ENCODE measurements at places on chromosomes 6 and 20.

GRCh38 chr6:150288456-150288855 is 80.4 kb upstream of the IYD start:
- DNase-seq = no peak

DNA sequence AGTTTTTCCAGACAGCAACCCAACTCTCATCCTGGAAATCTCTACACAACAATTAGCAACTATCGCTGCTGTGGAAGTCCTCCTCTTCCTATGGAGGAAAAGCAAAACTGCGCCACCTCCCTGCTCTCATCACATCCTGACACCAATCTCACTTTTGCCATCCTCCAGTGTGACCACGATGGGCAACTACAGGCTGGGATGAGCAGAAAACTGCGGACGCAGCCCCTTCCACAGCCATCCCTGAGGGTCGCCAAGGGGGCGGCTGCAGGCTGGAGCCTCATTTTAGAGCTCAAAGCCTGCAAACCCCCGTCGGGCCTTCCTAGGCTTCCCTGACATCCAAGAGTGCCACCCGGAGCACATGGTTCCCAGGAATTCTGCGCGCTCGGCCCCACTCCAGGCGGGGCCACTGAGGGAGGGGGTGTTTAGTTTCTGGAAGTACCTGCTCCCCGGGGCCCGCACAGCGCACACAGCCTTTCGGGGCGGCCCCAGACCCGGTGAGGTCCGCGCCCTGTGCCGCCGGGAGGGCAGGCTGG is 1.2 kb downstream of the TCFL5 start:
- no peak for DNase-seq

DNA sequence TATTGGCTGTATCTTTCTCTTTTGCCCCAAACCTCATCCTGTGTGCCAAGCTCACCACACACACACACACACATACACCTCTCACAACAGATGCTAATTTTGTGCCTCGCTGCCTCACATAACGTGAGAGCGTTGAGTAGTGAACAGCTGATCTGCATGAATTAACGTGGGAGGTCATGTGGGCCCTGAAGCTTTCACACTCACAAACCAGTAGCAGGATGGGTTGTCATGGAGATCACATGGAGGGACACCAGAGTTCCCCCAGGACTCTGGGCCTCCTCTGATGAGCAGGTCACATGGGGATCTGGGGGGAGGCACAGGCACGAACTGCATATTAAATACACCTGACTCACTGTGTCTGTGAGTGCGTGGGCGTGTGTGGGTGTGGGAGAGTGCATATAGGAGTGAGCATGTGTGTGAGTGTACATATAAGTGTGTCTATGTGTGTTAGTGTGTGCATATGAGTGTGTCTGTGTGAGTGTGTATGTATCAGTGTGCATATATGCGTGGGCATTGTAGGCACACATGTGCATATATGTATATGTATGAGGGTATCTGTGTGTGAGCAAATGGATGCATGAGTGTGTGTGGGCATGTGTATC is 62.7 kb upstream of the SULF2 start:
- no peak for DNase-seq

GRCh38 chr6:154682633-154683125 is 50.5 kb upstream of the SCAF8 start:
- DNase-seq = no peak

GRCh38 chr6:82084324-82084920 is 163.1 kb downstream of the IBTK start:
- no peak for DNase-seq

DNA sequence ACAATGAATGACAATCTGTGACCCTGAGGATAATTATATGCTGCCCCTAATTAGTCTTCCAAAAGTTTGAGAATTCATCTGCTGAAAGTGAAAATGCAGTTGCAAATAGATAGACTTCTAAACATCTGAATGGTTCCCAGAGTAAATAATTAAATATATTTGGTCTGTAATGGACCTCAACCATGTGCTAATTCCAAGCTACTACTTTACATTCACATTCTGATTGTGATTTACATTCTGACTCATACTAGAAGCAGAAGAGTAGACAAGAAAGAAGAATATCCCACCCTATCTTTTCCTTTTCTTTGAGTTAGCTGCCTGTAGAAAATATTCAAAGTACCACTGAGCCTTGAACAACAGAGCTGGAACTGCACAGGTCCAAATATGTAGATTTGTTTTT is 80.8 kb downstream of the PTPRK start:
- no peak for DNase-seq

GRCh38 chr20:53826597-53827291 is 233.1 kb upstream of the ZNF217 start:
- DNase-seq = no peak

DNA sequence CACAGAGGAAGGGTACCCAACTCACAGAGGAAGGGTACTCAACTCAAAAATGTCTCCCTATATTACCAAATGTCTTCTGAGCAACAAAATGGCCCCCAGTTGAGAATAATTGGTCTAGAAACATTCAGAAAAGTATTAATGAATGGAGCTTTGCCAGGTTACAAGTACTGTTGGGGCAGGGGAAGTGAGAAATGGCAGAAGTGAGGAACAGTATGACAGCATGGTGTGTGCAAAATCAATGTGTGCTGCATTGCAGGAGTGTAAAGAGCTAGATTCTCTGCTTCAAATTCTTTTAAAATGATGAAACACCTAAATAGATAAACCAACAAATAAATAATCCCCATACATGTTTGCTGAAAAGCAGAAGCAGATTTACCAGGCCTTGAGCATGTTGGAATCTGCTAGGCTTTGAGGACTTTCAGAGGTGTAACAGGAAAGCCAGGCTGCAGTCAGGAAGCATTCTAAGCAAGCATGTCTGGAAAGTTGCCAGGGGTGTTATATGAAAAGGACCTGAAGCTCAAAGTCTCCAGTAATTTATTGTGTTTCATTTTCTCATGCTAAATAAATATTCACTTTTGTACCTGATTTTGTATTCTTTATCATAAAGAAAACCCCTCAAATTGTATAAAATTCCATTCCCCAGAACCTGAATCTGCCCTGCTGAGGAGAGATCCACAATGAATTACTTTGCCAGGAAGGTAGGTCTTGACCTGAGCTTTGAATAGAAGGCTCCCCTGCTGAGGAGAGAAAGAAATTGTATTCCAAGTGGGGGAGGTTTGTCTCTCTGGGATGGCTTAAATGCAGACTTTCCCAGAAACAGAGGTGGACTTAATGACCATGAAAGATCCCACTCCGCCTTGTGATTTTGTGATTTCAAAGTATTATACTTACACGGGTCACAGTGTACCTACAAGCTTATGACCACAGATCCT is 265.0 kb upstream of the MARCKS start:
- no peak for DNase-seq

DNA sequence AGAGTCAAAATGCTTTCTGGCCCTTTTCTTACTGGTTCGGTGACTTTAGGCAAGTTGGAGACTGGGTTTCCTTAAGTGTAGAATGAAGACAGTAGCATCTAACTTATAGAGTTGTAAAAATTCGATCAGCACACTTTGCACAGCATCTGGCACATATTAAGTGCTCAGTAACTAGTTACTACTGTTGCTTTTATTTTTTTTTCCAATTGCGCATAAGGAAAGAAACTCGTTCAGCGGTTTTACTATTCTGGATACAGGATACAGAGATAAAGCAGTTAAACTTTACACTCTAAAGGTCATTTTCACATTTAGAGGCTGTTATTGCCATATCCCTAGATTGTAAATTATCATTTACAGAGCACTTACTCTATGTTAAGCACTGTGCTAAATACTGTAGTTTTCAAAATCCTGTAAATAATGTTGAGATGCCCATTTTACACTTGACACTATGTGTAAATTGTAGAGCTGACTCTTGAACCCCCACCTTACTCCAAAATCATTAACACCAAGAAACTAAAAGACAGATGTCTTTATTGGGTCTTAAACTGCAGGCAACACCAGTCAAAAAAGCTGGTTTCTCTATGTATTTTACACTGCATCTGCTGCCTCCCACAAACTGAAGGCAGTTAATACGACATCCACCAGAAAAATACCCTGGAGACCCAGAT is 886 bp downstream of the ROMO1 start:
- no peak for DNase-seq

DNA sequence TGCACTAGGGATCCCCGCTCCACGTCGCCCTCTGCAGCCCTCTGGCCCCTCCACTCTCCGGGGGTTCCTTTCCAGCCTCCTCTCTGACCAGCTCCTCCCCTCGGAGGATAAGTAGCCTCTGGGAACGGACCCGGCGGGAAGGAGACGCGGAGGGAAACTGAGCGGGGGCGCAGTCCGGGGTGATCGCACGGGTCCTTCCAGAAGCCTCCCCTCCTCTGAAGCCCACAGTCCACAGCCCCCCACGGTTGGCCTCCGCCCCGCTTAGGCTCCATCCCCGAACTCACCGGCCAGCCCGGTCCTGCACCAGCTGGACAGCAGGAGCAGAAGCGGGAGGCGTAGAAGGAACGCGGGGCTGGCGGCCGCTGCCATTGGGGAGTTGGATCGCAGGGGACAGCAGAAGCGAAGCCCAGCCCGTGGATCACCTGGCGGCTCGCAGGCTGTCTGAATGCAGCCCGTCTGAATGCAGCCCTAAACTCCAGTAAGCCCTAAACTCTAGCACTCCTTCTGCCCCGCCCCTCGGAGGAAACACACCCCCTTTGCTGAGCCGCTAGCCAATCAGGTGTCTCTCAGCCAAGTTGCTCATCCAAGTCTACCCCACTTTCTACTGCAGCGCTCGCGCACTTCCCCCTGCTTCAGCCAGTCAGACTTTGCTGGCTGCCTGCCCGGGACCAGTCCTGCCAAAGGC is at the start of gene RAET1G:
Gene RAET1G, minus strand, starts transcription at position 480 of the 685 bp plus-strand sequence. Its CDS starts 111 bp downstream, at position 369.
- DNase-seq = peak; percentile 94

DNA sequence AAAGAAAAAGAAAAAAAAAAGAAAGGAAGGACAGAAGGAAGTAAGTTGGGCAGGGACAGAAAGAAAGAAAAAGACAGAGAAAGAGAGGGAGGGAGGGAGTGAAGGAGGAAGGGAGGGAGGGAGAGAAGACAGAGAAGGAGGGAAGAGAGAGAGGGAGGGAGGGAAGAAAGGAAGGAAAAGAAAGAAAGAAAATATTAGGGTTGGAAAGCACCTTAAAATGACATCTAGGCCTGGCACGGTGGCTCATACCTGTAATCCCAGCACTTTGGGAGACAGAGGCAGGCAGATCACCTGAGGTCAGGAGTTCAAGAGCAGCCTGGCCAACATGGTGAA is 33.2 kb downstream of the FASTKD5 start:
- no peak for DNase-seq

- no peak for DNase-seq
Observed at GRCh38 chr6:144497650-144498049, 212.5 kb downstream of the UTRN start.

- no peak for DNase-seq
Observed at GRCh38 chr6:13941902-13942301, 17.1 kb downstream of the RNF182 start.

DNA sequence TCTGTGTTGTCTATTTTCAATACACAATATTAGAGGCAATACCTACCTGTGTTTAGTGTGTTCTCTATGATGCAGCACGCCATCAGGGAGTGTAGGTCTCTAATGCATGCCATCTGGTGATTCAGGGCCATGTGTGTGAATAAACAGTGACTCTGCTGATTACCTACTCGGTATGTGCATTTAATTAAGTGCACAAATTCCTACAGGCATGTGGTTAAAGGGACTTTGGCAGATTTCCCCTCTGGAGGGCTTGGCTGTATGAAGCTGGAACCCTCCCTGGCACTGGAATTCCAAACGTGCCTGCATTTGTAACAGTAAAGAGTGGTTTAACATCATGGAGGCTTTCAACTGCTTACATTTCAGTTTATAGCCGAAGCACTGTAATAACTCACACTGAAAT is 401.5 kb upstream of the SASH1 start:
- DNase-seq = no peak

- no peak for DNase-seq
Observed at GRCh38 chr6:129860908-129861665, at the start of gene TMEM244. Gene TMEM244, minus strand, starts transcription at chr6:129861315. Its CDS starts 127 bp downstream, at chr6:129861188.

DNA sequence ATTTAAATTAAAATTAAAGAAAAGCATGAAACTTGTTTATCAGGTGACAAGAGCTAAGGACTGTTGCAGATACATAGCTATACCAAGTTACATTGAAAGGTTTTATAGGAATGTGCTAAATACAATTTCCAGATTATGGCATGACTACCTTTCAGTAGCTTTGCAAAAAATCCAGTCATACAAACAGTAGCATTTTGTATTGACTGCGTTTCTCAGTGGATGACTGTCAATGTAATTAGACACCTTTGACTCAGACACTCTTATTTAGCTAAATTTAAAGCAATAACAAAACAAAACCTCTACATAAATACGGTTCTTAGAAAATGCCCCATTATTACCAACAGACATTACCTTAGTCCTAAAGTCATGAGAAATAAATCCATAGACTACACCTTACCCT is 275.8 kb upstream of the RUNX2 start:
- DNase-seq = no peak

DNA sequence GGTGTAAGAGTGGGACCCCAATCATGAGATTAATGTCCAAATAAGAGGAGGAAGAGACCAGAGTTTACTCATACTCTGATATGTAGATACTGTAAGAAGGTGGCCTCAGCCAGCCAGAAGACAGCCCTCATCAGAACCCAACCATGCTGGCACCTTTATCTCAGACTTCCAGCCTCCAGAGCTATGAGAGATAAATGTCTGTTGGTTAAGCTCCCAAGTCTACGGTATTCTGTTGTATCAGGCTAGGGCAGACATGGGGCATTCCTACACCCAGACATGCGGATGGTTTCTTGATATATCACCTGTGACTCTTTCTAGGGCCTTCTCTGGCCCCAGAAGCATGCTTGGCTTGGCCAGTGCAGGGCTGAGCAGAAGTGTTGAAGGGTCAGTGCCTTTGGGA is 247.4 kb upstream of the RIN2 start:
- no peak for DNase-seq

DNA sequence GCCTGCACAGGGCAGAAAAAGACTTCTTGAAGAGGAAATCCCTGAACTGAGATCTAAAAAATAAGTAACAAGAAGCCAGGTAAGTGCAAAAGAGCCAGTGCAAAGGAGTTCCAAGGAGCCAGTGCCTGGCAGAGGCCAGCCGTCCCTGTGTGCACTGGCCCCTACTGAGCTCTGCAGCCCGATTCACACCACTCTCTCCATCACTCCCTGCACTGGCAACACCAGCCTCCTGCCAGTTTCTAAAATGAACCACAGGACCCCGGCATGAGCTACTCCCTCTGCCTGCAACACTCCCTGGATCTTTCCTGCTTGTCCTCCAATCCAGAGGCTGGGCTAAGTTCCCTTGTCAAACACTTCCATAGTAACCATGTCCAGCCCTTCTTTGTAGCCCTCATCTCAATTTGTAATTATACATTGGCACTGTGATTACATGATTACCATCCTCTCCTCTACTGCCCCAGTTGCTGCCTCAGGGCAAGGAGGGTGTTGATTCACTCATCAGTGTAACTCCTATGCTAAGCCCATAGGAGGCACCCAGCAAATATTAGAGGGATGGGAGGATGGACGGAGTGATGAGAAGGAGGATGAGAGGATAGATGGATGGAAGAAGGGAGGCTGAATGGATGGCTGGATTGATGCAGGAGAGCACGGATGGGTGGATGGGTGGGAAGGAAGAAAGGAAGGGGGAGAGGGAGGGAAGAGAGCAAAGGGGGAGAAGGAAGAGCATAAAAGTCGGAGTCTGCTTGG is 49.3 kb downstream of the SIRPA start:
- no peak for DNase-seq
